ENCODE measurements at places on chromosomes 12 and 14.
A peak's percentile ranks its signal among the peaks of the same experiment; 100 is the strongest.

GRCh38 chr14:74402401-74403251 is 23.4 kb downstream of the SYNDIG1L start:
- DNase-seq = no peak

DNA sequence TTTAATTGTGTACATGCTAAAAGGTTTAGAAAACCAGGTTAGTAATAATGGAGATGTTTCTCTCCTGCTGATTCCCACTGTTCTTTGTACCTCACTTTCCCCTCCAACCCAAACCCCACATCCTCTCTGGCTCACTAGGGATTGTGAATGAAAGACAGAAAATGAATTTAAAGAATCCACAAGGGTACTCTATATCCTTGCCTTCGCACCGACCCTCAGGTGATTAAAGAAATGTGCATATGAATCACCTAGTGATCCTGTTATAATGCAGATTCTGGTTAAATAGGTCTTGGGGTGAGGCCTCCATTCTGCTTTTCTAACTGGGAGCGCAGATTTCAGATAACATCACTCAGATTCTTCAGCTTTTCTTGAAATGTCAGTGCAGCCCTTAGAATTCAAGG is 84.3 kb upstream of the OTX2 start:
- no peak for DNase-seq

DNA sequence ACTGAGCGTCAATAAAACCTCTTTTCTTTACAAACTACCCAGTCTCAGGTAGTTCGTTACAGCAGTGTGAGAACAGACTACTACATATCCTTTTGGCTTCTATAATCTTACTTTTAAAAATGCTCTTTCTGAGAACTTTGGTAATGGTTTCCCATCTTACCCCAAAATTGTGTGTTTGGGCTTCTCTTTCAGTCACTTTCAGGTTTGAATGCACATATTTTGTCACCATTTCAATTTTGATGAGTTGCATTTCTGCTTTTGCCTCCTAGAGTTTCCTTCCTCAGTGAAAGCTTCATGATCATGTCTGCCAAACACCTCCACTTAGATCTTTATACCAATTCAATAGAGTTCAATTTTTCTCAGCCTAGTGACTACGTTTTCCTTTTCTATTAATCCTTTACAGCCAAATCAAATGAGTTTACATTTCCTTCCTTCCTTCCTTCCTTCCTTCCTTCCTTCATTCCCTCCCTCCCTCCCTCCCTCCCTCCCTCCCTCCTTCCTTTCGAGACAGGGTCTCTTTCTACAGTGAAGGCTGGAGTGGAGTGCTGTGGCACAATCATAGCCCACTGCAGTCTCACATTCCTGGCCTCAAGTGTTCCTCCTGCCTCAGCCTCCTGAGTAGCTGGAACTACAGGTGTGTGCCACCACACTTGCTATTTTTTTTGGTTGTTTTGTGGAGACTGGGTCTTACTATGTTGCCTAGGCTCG is 124.9 kb downstream of the BCAT1 start:
- DNase-seq = no peak

DNA sequence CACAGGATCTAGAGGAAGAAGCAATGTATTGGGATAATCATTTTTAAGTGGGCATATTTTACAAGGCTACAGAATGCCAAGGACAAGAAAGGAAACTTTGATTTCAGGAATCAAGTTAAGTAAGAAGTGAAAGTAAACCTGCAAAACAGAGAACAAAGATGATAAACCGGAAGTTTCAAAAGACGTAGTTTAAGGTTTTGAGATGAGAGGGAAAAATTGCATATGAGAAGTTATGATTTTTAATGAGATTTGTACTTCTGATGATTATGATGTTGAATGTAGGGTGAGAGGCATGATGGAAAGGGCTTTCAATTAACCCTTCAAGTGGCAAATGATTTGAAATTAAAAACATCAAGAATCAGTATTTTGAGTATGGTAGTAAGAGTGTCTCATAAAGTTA is 134.9 kb downstream of the CAPZA3 start:
- no peak for DNase-seq

GRCh38 chr12:103820361-103820760 is 20.7 kb downstream of the NT5DC3 start:
- no peak for DNase-seq

DNA sequence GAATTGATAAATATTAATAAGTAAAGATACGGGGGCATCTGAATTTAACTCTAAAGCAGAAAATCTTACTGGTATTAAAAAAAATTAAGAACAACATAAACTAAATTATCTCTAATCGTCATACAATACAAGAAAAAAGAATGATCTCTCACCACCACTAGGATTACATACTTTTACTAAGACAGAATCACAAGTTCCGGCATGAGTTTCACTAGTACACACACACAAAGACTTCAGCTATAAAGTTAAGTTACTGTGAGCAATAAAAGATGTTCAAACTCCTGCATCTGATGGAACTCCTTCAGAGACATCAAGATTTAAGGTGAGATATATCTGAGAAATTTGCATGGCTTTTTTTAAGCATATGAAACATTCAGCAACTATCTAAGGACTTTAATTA is 21.9 kb downstream of the CEP128 start:
- DNase-seq = no peak

GRCh38 chr12:66708704-66709456 is 30.0 kb upstream of the GRIP1 start:
- DNase-seq = peak; percentile 18

DNA sequence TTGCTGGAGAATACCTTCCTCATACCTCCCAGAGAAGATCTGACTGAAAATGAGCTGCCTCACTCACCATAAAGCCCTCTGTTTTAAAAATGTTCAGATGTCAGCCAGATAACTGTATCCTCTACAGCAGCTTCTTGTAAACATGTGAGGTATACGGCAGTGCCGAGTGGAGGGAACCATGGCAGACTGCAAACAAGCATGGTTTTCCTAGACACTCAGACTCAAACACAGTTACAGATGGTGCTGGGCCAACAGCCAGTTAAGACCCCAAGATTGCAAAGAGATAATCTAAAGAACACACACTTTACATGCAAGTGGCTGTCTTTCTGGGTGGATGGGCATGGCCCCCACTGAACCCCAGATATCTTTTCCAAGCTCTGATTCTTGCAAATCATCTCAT is 16.6 kb upstream of the CCDC177 start:
- DNase-seq = no peak

DNA sequence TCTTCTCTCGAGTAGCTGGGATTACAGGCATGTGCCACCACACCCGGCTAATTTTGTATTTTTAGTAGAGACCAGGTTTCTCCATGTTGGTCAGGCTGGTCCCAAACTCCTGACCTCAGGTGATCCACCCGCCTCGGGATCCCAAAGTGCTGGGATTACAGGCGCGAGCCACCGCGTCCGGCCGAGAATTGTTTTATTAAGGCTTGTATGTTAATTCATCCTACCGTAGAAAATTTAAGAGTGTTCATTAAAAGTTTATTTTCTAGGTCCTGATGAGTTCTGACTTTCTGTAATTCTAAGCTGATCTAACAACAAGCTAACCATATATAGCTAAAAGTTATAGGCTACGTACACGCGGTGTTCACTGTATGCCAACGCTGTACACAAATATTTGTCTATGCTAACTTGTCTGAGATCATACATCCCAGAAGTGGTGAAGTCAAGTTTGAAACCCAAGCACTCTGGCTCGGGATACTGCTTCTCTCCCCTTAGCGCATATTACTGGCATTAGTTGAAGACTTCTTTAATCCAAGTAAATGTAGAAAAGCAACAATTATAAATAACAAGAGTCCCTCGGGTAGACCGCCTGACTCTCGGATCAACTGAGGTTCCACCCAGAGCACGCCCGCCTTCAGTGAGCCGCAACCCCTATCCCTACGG is 570 bp upstream of the MRPS35 start:
- peak; percentile 31 for DNase-seq

DNA sequence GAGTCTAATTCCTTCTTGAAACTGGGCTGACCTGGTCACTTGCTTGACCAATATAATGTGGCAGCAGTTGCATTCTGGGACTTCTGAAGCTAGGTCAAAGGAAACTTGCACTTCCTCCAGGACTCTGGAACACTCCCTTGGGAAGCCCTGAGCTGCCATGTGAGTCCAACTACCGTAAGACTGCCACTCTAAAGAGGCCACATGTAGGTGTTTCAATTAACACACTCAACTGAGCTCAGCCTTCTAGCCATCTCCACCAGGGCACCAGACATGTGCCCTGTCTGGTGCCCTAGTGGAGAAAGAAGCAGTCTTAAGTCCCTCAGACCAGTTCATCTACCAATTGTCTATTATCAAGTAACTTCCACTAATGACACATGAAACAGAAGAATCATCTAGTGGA is 6.1 kb upstream of the TEP1 start:
- no peak for DNase-seq

DNA sequence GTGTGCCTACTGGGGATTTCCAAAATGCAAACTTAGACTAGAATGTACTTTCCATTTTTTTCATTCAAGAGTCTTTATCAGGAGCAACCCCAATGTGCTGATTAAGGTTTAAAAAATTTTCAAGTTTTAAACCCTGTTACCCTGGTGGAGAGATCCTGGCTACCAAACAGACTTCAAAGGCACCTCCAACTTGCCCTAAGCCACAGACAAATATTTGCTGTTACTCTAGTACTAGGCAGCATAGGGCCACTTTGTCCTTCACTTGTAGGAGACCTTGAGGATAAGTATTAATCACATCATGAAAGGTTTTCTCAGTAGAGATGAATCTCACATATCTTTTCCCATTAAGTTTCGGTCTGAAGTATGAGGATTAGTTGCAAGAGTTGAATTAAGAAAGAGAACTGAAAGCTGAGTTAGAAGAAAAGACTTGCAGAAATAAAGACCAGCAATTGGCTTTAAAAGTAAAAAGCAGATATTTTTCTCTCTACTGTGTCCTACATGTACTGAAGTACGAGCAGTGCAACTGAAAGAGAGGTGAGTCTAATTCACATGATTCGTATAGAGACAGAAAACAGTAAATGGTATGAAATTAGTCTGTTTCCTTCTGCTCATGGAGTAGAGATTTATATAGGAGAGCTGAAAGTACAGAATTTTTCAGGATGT is 28.3 kb downstream of the NTN4 start:
- DNase-seq = no peak

GRCh38 chr14:58944343-58944967 is 244.0 kb upstream of the DAAM1 start:
- no peak for DNase-seq

- no peak for DNase-seq
These were observed 75.2 kb downstream of the LIN7A start for GRCh38 chr12:80862531-80862930.

DNA sequence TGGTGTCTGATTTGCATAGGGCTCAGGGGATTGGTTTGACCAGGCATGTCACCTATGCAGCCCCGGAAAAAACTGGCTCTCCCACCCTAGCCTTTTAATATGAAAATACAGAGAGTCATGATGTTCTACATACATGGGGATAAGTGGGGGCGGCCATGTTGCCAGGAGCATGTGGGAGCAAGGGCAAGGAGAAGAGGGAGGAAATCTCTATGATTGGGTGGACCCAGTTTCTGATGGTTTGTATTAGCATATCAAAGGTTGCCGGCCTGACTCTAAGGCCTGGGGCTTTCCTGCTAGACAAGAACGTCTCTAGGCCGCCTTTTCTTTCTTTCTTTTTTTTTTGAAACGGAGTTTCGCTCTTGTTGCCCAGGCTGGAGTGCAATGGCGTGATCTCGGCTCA is 123.4 kb upstream of the CPSF6 start:
- no peak for DNase-seq

GRCh38 chr12:112518365-112518735 is 99.6 kb downstream of the PTPN11 start:
- DNase-seq = no peak

DNA sequence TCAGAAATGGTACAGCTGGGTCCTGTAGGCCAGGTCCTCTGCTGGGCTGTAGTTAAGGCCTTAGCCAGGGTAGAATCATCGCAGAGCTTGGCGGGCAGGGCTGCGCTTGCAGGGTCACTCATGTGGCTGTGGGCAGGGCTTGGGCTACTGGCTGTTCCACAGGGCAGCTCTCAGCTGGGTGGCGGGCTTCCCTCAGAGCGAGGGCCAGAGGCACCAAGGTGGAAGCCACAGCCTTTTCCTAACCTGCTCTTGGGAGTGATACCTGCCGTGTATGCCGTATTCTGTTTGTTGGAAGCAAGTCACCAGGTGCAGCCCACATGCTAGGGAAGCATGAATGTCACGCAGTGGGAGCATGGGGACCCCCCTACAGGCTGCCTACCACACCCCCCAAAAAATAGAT is 69.8 kb upstream of the RIN3 start:
- DNase-seq = no peak

- DNase-seq = peak; percentile 48
These were observed 64.2 kb downstream of the ELK3 start for GRCh38 chr12:96258104-96258961.

GRCh38 chr14:58305730-58306129 is 7.4 kb downstream of the ARID4A start:
- DNase-seq = no peak

Data from CD4-positive, alpha-beta T cell treated with Interleukin-2 at 100 ng/mL for 4 hours (primary cell).